ENCODE measurements at places on chromosomes 4 and X.

- no peak for DNase-seq
Observed at GRCh38 chr4:179307297-179308136, 1865.3 kb upstream of the AGA start.

- no peak for DNase-seq
Observed at GRCh38 chr4:157741642-157742041, 431.2 kb downstream of the GASK1B start.

DNA sequence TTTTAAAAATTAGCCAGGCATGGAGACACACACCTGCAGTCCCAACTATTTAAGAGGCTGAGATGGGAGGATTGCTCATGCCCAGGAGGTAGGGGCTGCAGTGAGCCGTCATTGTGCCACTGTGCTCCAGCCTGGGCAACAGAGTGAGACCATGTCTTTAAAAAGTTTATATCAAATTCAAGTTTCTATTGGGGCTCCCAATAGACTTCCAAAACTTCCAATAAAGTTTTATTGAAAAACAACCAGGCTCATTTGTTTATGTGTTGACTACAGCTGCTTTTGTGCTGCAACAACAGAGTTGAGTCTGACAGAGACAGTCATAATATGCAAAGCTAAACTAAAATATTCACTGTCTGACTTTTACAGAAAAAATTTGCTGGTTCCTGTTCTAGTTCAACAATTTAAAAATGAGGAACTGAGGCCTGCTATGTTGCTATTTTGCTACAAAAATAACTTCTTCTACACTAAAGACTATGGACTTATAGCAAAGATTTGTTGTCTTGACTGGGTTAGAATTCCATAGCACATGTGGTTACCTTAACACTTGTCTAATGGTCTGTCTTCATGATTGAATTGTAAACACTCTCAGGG is 63.3 kb upstream of the RELL1 start:
- no peak for DNase-seq

DNA sequence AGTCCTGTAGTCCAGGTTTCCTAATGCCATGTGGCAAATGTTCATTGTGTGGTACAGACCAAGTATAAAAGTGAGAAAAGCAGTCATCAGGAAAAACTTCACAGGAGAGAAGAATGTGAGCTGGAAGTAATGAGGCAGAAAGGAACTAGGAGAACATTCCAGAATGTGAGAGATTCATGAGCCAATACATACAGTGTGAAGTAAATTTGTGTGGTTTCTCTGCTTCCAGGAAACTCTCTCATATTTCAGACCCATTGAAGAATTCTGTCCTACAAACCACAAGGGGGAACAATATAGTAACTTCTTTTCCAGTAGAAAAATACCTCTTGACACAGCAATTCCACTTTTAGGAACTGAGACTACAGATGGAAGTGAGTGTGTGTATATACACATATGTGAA is 136.5 kb downstream of the RNF150 start:
- no peak for DNase-seq

Data from NCI-H2171 (cell line).